ENCODE measurements at places on chromosomes 3 and 15. TPM values are rescaled to one million over a fixed set of nuclear protein-coding genes. Genes with fewer than 3 reads are reported as not detected.
A peak's percentile ranks its signal among the peaks of the same experiment; 100 is the strongest.

OR5K4 gene
- total RNA-seq, result not detected

AHSG gene
- total RNA-seq, result not detected

BCHE gene
- total RNA-seq, result 1.0 TPM

DNA sequence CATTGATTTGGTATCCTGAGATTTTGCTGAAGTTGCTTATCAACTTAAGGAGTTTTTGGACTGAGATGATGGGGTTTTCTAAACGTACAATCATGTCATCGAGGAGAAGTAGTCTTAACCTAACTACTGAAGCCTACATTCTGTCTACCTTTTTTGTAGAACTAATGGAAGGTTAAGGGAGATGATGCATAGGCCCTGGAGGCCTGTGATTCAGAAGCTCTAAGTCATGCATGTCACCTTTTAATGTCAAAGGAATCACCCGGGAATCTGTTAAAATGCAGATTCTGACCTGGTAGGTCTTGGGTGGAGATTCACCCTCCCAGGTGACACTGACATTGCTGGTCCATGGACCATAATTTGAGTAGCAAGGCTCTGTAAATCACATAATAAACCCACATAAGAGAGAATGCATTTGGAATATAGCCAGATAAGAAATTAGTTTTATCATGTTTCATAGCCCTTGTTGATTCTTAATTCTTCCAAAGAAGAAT, 64.9 kb downstream of the GHSR start:
- peaks cover 9% of the 10 kb centered on the region for H3K4me1 ChIP-seq
- H3K27me3 ChIP-seq, result no peaks in the 10 kb centered on the region
- H3K36me3 ChIP-seq, result peaks cover 3% of the 10 kb centered on the region

- H3K27ac ChIP-seq, result no peak overlapping the region
- no peak overlapping the region for H3K4me3 ChIP-seq
- no peaks in the 10 kb centered on the region for H3K4me1 ChIP-seq
- no peaks in the 10 kb centered on the region for H3K27me3 ChIP-seq
These were observed 1061.4 kb downstream of the OTOL1 start for GRCh38 chr3:162558016-162558415.

DNA sequence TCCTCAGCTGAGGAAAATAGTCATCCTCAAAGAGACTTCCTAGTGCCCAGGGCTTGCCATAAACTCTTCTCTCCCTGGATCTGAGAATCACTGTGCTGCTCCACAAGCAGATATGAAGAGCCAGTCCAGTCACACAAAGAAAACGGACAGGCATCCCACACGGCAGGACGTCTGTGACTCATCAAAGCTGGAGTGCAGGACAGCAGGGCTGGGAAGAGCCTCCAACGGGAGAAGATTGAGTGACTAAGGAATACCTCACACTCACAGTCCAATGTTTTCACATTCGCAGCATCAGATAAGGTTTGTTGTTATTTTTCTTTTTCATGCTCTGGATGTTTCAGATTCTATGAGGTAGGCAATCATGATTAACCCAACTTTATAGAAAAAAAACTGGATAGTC, 57.8 kb downstream of the NEK10 start:
- H3K27me3 ChIP-seq, result no peaks in the 10 kb centered on the region
- DNase-seq, result no peak
- no peak overlapping the region for H3K27ac ChIP-seq

DNA sequence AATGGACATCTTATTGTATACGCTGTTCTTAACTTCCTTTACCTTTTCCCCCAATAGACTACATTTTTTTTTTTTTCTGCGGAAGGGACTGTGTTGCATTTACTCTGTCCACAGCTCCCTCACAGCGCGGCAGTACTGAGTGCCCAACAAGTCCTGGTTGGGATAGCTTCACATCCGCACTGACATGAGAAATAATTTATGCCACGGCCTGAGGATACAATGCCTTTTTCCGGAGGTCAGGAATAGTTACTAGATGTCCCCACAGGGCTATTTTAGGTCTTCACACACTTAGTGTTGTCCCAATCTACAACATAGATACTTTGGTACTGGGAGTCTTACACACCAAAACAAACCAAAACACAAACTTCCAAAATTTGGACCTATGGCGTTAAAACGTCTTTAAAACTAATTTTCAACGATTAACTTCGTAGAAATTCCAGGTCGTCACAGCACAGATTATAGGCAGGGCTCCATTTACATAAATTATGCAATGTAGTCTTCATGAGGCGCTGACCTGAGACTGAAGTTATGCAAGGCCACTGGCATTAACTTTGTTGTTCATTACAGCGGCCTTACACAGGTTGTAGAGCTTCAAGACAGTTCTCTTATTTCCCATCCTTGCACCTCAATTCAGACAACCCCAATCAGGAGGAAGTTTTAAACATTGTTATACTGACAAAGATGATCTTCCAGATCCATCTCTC, 989 bp upstream of the PPIB start:
- no peak for DNase-seq
- H3K36me3 ChIP-seq, result peaks cover 32% of the 10 kb centered on the region
- peak overlapping the region; percentile 95 for H3K4me3 ChIP-seq
- H3K27me3 ChIP-seq, result no peaks in the 10 kb centered on the region
- peak overlapping the region; percentile 95 for H3K27ac ChIP-seq
- peaks cover 37% of the 10 kb centered on the region for H3K4me1 ChIP-seq

- H3K27ac ChIP-seq, result no peak overlapping the region
- H3K27me3 ChIP-seq, result no peaks in the 10 kb centered on the region
- no peak overlapping the region for H3K4me3 ChIP-seq
- H3K36me3 ChIP-seq, result no peaks in the 10 kb centered on the region
- DNase-seq, result no peak
These were observed 51.0 kb upstream of the TRIM42 start for GRCh38 chr3:140626856-140627255.

DNA sequence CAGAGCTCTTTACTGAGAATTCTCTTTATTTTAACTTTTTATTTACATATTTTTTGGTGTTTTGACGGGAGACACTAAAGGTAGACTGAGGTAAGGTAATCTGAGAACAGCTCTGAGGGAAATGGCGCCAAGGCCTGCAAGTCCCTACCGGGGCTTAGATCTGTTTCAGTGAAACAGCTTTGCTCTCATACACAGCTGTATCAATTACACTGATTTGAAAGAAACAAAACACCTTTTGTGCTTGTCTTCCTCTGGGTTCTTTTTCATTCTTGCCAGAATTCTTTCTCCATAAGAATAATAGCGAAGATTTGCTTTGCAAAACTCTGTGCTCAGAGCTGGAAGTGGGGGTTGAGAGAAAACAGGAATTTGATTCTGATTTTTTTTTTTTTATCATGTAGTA, 79.5 kb upstream of the PEX5L start:
- no peak for DNase-seq
- H3K27me3 ChIP-seq, result no peaks in the 10 kb centered on the region
- H3K36me3 ChIP-seq, result no peaks in the 10 kb centered on the region
- H3K4me1 ChIP-seq, result no peaks in the 10 kb centered on the region

DNA sequence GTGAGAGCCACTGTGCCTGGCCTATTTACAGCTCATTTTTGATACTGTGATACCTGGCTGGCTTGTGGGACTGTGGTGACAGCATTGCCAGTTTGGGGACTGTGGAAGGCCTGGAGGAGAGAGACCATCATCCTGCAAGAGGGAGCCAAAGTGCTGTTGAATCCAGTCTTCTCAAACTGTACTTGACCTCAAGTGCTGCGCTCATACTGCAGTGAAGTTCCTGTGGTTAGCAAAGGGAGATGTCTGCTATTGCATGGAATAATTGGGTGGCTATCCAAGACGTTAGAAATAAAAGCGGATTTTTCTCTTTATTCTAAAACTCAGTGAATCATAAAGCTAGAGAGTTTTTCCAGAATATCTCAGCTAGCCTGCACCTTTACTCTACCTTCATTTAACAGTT, 83.4 kb downstream of the CCK start:
- no peak overlapping the region for H3K27ac ChIP-seq
- no peak for DNase-seq
- H3K4me1 ChIP-seq, result peaks cover 43% of the 10 kb centered on the region
